ENCODE measurements at places on chromosomes 3 and 15.

GRCh38 chr3:72102112-72102616 is 317.2 kb upstream of the PROK2 start:
- DNase-seq, result no peak

DNA sequence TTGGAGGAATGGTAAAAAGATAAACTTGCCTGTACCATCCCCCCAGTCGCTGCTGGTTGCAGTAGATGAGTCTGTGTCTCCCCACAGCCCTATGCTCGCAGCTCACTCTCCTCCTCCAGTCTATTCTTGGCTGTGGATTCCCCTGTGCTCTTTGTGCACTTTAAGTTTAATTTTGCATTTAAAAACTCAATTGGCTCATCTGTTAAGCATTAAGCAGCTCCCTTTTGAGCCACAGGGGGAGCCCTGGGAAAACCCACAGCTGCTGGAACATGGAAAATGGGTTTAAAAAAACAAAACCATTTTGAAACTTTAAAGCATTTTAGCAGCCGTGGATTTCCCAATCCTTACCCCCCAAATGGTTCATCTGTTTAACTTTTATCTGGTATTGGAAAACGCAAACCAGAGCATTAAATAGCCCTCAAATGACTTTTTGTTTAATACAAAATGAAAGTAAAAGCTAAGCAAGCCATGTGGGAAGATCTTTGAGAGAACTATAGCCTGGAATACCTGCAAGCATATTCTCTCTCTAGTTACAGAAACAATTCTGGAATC is 536.9 kb downstream of the ZIC1 start:
- DNase-seq, result no peak

DNA sequence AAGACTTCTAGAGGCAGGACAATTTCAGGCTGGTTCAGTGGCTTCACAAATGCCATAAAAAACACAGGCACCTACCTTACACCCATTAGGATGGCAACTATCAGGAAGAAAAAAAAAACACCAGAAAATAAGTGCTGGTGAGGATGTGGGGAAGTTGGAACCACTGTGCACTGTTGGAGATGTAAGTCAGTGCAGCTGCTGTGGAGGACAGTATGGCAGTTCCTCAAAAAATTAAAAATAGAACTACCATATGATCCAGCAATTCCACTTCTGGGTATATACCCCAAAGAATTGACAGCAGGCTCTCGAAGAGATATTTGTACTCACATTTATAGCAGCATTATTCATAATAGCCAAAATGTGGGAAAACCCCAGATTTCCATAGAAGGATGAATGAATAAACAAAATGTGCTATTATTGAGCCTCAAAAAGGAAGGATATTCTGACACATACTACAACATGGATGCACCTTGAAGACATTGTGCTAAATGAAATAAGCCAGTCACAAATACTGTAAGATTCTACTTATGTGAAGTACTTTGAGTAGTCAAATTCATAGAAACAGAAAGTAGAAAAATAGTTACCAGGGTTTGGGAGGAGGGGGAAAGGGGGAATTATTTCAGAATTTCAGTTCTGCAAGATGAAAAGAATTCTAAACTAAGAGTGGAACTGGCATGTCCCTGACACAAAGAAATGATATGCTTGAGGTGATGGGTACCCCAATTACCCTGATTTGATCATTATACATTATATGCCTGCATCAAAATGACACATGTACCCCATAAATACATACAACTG is 40.9 kb downstream of the NR1D2 start:
- no peak for DNase-seq

- DNase-seq, result no peak
These were observed 62.4 kb upstream of the TRPM1 start for GRCh38 chr15:31163769-31164572.

DNA sequence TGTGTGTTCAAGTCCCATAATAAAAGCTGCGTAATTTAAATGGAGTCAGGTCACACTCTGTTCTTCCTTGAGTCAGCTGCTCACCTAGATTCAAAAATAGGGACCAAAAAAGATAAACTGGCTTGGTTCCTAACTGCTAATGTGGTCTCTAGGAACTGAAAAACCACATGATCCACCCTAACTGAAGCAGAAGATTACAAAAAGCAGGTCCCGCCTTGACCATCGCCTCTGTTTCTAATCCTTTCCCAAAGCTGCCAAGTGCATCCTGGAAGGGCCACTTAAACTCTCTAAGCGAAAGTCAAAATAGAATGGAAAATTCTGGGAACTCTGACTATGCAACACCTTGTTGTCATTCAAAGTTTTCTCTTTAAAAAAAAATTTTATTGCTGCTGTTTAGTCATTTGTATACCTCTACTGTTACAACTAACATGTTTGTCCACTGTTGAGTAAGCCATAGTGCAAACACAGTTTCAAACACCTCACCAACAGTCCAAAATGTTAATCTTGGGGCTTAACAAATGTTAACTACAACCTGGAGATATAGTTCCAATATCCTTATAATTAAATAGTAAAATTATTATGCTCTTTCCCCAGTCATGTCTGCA is 88.9 kb upstream of the THBS1 start:
- no peak for DNase-seq

Measured in T-helper 22 cell (primary cell).